ENCODE measurements at places on chromosomes 4 and X. TPM values are rescaled to one million over a fixed set of nuclear protein-coding genes. Genes with fewer than 3 reads are reported as not detected.

GAGE12F gene
- not detected for polyA plus RNA-seq

RAB9B gene
- polyA plus RNA-seq = 0.07 TPM

DNA sequence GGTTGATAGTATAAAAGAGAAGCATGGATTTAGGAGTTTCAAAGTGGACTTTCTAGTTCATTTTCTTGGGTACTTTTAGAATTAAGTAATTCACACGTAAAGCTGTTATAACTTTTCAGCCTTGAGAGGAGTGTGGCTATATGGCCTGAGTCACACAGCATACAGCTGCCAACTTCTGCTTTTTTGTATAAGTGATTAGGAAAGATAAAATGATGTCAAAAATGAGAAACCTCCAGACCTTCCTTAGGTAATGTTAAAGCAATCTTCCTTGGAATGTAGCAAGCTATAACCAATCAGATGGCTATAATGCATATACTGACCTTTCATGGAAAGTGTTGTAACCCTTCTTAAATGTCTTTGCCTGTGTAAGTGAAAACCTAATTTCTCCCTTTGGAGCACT lies 39.2 kb downstream of the RAB40AL start:
- DNase-seq = peak; percentile 50

- DNase-seq = no peak
These were observed 313.3 kb upstream of the ATOH1 start for GRCh38 chr4:93515208-93515607.

DNA sequence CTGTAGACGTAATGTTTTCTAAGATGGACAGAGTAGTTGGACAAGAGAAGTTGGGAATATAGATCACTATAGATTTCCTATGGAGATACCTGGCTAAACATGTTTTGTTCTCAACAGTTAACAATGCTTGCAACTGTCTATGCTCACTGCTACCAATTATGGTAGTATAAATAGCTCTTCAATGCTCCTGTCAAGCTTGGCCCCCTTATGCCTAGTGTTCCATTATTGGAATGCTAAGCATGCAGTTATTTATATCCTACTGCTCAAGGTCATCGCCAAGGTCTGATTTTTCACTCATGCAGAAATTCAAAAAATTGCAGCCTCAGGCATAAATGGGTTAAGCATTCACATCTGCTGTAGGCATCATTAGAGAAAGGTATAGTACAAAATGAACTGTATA lies 519.0 kb downstream of the IL15 start:
- DNase-seq = no peak

- DNase-seq = no peak
These were observed 32.9 kb downstream of the LAMTOR3 start for GRCh38 chr4:99861120-99861905.

DNA sequence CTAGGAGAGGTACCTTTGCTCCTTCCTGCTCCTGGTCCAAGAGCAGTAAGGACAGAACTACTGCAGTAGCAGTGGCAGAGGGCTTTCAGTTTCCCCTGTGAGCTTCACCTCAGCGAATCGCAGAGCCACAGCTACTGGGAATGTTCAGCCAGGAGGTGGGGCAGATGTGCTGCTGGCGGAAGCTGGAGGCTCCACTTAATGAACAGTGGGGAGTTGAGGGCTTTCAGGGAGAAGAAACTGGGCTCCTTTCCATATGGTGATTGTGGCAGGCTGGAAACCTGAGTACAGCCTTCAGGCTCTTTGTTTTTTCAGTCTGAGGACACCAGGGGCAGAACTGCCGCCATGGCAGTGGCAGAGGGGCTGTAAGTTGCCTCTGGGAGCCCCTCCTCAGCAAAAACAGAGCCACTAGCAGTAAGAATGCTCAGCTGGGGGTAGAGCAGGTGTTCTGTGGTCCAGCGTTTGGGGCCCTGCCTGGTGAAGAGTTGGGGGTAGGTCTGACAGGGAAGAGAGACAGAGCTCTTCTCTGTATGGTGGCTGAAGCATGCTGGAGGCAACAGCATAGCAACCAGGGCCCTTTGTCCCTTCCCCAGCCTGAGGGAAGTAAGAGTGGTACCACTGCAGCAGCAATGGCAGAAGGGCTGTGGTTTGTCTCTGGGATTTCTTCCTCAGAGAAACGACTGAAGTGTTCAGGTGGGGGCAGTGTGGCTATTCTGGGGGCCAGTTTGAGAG lies 106.0 kb upstream of the GRXCR1 start:
- DNase-seq = no peak

DNA sequence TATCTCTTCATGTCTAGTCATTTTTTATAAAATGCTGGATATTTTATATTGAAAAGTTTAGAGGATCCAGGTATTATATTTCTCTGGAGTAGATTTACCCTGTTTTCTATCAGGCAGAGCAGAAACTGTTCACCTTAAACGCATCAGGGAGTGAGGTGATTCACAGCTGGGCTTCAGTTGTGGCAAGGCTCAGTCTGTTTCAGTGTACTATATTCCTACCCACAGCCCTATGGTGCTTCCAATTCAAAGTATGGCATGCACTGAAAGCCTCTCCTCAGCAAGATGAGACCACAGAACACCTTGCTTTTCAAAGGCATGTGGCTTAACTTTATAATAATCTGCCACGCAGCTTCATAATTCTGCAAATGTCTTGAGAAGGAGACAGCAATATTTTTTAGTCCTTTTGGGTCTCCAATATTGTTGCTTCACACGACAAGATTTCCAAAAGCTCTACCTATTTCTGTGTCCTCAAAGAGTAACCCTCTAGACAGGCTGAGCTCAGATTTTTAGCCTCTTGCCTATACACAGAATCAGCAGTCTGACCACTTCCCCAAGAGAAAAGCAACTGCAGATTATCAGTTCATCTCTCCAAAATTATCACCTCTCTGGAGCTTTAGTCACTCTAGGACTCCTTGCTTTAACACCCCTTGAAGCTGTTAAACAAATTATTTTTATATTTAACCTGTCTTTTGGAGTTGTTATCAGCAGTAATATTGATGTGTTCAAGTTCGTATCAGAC lies 24.4 kb downstream of the PRDM5 start:
- no peak for DNase-seq

DNA sequence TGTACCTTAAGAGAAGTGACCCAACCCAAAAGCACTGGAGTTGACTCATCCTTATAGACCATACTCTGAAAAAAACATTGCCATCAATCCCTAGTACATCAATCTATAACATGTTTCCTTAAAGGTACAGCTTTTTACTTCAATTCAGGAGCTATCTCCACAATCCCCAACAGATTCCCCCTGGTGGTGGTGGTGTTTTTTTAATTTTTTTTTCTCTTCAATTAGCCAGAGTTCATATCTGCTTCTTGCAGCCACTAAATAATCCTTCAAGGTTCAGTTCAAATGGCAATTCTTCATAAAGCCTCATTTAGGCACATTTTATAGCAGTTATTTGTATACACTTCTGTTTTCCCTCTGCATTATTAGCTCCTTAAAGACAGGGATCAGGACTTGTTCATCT lies 60.7 kb upstream of the KDR start:
- DNase-seq = no peak

- no peak for DNase-seq
These were observed 78.3 kb upstream of the DUSP21 start for GRCh38 chrX:44765556-44765955.

GRCh38 chr4:7252510-7253340 lies 60.4 kb downstream of the SORCS2 start:
- no peak for DNase-seq

DNA sequence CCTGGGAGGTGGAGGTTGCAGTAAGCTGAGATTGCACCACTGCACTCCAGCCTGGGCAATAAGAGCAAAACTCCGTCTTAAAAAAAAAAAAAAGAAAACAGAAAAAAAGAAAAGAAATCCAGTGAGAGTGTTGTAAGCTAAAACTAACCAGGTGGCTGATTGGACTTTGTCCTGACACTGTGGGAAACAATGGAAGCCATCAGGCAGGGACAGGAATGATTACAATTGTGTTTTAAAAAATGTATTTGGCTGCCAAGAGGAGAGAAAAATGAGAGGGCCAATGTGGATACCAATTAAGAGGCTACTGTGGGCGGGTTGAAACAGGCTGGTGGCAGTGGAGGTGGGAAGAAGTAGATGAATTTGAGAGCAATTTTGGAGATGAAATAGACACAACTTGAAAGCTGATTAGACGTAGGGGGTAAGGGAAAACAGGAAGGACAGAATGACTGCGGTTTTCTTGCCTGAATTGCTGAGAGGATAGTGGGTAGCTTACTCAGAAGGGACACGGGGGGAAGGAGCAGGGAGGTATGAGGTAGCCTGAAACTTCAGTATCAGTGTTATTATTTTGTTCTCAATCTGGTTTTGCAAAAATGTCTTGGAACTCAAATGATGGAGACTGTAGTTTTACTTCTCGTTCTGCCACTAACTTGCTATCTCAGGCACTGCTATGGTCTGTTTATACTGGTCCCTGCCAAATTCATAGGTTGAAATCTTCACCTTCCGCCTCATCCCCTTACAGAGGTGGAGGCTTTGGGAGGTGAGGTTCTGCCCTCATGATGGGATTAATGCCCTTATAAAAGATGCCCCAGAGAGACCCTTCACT lies 45.6 kb upstream of the CHRNA9 start:
- peak; percentile 45 for DNase-seq

PDE5A gene
- polyA plus RNA-seq = 1.4 TPM

NCAPG gene
- polyA plus RNA-seq = 19.2 TPM

- no peak for DNase-seq
These were observed 89.4 kb downstream of the AMMECR1 start for GRCh38 chrX:110228453-110228852.

GRCh38 chr4:37389366-37389765 lies 144.8 kb downstream of the NWD2 start:
- no peak for DNase-seq

PGAM4 gene
- 0.10 TPM for polyA plus RNA-seq

NPY2R gene
- not detected for polyA plus RNA-seq

- no peak for DNase-seq
These were observed 60.2 kb downstream of the SLIT2 start for GRCh38 chr4:20311856-20312255.

GRCh38 chr4:121554382-121554781 lies 142.4 kb downstream of the ANXA5 start:
- no peak for DNase-seq

CT47C1 gene
- not detected for polyA plus RNA-seq

DNA sequence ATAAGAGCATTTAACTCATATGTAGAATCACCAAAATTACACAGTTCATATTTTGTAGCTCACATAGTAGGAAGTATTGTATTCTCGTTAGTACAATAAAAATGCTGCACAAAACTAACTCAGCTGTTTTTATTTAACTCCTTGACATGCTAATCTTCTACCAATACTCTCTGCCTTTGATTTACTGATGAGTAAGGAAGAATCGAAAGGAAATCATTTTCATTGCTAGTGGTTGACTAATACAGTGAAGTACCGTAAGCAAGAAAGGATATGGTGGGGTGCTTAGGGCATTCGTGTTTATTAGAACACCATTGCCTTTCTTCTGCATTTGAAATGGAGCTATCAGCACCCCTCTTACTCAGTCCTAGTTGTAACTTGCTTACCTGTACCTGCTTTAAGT lies 1239.1 kb upstream of the TENM3 start:
- no peak for DNase-seq

KLHL4 gene
- not detected for polyA plus RNA-seq

TEX13C gene
- polyA plus RNA-seq = not detected

GRCh38 chr4:85571008-85571407 lies 96.1 kb downstream of the ARHGAP24 start:
- no peak for DNase-seq

DNA sequence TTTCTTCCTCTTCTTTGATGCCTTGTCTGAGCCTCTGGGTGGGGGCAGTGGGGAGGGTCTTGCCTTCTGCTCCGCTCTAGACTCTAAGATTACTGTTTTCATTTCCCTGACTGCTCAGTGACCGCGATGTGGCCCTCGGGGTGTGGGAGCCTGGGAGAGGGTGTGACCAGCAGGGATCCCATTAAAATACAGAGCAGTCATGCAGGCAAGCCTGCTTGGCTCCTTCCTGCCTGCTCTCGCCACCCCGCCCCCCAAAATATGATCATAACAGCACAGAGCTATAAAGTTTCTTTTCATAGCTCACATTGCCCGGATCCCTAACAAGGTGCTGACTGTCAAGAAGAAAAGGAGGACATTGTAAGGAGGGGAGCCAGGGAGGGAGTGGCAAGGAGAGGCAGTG lies 332.9 kb downstream of the RAB28 start:
- no peak for DNase-seq

SPARCL1 gene
- polyA plus RNA-seq = not detected

DNA sequence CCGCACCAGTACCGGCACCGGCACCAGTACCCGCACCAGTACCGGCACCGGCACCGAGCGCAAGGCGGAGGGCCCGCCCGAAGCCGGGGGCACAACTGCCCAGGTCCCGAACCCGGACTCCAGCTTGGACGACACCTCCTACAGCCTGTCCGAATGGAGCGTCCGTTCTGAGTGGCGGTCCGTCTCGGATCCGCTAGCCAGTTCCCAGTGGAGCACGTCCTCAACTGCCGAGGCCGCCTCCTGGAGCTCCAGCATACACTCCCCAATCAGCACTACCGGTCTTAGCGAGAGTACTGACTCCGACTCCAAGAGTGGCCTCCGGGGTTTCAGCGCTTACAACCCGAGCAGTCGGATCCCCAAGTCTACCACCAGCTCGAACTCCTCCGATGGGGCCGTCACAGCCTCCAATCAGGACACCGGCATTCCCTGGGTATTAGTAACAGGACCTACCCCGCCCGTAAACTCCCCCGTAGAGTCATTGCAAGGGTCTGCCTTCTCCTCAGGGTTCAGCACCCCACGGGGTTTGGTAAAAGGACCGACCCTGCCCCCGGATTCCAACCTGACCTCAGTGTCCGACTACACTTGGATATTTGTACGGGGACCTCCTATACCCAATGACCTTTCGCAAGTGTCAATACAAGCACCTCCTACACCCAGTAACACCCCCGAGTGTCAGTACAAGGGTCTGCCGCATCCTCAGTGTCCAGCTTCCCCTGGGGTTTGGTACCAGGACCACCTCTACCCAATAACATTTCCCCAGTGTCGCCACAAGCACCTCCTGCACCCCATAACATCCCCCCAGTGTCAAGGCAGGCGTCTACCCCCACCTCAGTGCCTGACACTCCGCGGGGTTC lies 721 bp upstream of the MAOA start:
- no peak for DNase-seq

DNA sequence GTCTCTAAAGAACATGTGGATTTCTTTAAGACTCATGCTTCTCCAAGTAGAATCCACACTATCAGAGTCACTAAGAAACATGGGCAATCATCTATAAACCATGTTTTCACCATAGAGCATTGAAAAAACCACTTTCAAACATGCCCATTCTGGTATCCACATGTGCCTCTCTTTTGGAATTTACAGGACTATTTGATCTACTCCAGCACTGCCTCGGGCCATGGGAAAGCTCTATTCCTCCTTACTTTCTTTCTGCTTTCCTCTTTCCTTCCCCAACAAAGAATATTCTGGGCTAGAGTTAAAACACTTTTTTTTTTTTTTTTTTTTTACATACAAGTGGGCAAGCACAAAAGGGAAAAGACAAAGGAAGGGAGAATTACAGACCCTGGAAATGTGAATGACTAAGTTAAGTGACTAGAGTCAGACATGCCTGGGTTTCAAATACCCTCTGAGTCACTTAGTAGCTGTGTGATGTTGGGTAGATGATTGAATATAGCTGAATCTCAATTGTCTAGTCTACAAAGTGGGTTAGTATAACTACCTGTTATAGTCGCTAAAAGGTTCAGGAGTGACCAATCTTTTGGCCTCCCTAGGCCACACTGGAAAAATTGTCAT lies 847.7 kb upstream of the INTU start:
- peak; percentile 88 for DNase-seq
